ENCODE measurements at places on chromosomes 12 and 14.

GRCh38 chr12:121110211-121110940 is 22.3 kb upstream of the P2RX7 start:
- DNase-seq, result peak; percentile 63

GRCh38 chr12:64743206-64743605 is 16.0 kb downstream of the GNS start:
- DNase-seq, result no peak

GRCh38 chr14:75198291-75198933 is 22.0 kb upstream of the TMED10 start:
- no peak for DNase-seq

GRCh38 chr12:10501030-10501429 is 4.7 kb upstream of the EIF2S3B start:
- no peak for DNase-seq

DNA sequence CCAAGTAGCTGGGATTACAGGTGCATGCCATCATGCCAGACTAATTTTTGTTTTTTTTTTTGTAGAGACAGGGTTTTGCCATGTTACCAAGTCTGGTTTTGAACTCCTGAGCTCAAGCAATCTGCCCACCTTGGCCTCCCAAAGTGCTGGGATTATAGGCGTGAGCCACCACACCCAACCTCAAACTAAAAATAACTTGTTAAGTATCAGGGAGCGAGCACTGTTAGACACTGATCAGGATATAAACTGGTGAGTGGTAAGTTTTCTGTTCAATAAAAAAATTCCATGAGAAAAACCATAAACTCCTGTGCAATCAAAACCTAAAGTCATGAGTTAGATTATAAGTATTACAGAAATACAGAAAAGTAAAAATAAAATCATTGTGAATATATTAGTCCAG is 44.6 kb upstream of the SYCP3 start:
- no peak for DNase-seq

- no peak for DNase-seq
Measured at GRCh38 chr14:70908935-70909641, 1.8 kb downstream of the PCNX1 start.
